Activated CD4-positive, alpha-beta T cell treated with anti-CD3 and anti-CD28 coated beads, Interleukin-2, amount 10 ng/mL, durations not matched to agents 7 days and 5 days (primary cell): ENCODE measurements at places on chromosomes 1 and 21. TPM values are rescaled to one million over a fixed set of nuclear protein-coding genes. Genes with fewer than 3 reads are reported as not detected.

Gene PTPRC
- 862 TPM for total RNA-seq

Gene PTGFR
- total RNA-seq = not detected

DNA sequence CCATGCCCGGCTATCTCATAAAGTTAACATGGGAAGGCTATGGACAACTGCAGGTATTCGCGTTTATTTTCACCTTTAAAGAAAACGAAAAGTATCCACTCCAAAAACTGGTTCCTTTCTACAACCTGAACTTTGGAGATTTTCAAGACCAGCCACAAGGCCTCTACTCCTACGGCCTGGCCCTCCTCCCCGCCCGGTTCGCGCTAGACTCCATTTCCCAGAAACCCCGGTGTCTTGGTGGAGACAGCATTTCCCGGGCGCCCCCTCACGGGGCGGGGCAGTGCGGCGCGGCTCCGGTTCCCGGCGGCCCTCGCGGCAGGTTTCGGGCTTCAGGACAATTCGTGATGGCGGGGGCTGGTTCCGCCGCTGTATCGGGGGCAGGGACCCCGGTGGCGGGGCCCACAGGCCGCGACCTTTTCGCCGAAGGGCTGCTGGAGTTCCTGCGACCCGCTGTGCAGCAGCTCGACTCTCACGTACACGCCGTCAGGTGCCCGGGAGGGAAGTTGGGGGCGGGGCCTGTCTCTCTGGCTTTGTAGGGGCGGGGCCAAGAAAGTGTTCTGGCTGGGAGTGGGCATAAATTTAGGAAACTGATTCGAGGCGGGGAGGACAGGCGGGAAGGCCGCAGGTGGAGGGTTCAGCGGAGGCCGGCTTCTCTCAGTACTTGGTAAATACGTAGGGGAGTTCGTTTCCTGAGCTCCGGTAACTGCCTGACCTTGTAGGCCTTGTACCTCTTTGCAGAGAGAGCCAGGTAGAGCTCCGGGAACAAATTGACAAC, at the start of gene SNAPIN:
TSS of gene SNAPIN (plus strand) at position 304 of the 775 bp plus-strand sequence. CDS start at position 345, 41 bp downstream.
- peaks cover 28% of the 10 kb centered on the region for H3K36me3 ChIP-seq
- peak within 1 kb of the TSS; percentile 92 for H3K4me3 ChIP-seq
- H3K4me1 ChIP-seq = peaks cover 19% of the 10 kb centered on the region
- peak within 1 kb of the TSS; percentile 89 for H3K27ac ChIP-seq
- peak; percentile 93 for DNase-seq

GRCh38 chr1:76680651-76681050, 186.6 kb upstream of the ST6GALNAC5 start:
- peaks cover 2% of the 10 kb centered on the region for H3K27me3 ChIP-seq
- no peak overlapping the region for H3K27ac ChIP-seq
- no peaks in the 10 kb centered on the region for H3K4me1 ChIP-seq
- DNase-seq = no peak
- no peak overlapping the region for H3K4me3 ChIP-seq

- H3K4me3 ChIP-seq = no peak overlapping the region
- no peak overlapping the region for H3K27ac ChIP-seq
- no peaks in the 10 kb centered on the region for H3K36me3 ChIP-seq
- no peak for DNase-seq
- H3K27me3 ChIP-seq = peaks cover 2% of the 10 kb centered on the region
These were observed 7.3 kb upstream of the ADAM15 start for GRCh38 chr1:155043793-155044192.

GRCh38 chr1:172903581-172904220, 147.0 kb downstream of the TNFSF18 start:
- no peak overlapping the region for H3K27ac ChIP-seq
- H3K4me3 ChIP-seq = no peak overlapping the region

- no peak overlapping the region for H3K4me3 ChIP-seq
- no peaks in the 10 kb centered on the region for H3K27me3 ChIP-seq
- H3K4me1 ChIP-seq = no peaks in the 10 kb centered on the region
- no peak overlapping the region for H3K27ac ChIP-seq
- no peak for DNase-seq
These were observed 488.6 kb downstream of the MRPL39 start for GRCh38 chr21:25118648-25119047.

GRCh38 chr21:25862596-25862995, 127.8 kb downstream of the GABPA start:
- H3K4me1 ChIP-seq = no peaks in the 10 kb centered on the region
- H3K27ac ChIP-seq = no peak overlapping the region
- no peaks in the 10 kb centered on the region for H3K36me3 ChIP-seq
- peak; percentile 32 for DNase-seq
- H3K27me3 ChIP-seq = peaks cover 7% of the 10 kb centered on the region

- no peaks in the 10 kb centered on the region for H3K27me3 ChIP-seq
- peaks cover 41% of the 10 kb centered on the region for H3K4me1 ChIP-seq
- H3K27ac ChIP-seq = peak overlapping the region; percentile 44
- peaks cover 9% of the 10 kb centered on the region for H3K36me3 ChIP-seq
These were observed 935 bp upstream of the YIPF1 start for GRCh38 chr1:53890522-53890941.

DNA sequence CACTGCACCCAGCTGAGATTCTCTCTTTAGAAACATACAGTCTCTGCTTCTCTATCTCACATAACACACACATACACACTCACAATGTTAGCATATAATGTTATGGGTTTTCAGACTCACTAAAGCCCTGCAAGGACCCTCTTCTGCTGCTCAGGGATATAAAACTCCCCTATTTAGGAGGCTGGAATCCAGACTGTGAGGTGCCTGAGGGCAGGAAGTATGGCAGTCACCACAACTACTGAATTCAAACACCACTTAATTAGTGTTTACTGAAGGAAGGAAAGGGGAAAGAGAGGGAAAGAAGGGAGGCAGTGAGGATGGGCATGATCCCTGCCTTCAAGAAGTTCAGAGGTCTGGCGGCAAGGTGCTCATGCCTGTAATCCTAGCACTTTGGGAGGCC, 7.8 kb upstream of the CDK18 start:
- no peaks in the 10 kb centered on the region for H3K36me3 ChIP-seq
- H3K4me3 ChIP-seq = no peak overlapping the region
- H3K27me3 ChIP-seq = peaks cover 17% of the 10 kb centered on the region
- DNase-seq = no peak

DNA sequence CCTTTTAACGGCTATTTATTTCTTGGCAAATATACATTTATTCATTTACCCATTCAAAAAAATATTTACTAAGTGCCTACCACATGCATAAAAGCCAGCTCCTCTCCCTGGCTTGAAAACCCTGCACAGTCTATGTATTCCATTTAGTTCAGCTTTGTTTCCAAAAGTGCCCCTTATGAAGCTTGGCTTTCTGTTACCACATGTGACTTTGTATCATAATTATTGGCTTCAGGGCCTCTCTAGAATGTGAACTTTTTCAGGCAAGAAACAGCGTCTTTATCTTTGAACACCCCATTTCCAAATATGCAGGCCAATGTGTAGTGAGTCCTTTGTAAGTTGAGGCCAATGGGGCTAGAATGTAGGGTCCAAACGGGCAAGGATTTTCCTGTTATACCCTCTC, 69.4 kb downstream of the CACHD1 start:
- no peaks in the 10 kb centered on the region for H3K27me3 ChIP-seq
- no peak overlapping the region for H3K4me3 ChIP-seq
- H3K4me1 ChIP-seq = peaks cover 52% of the 10 kb centered on the region
- H3K27ac ChIP-seq = no peak overlapping the region
- H3K36me3 ChIP-seq = peaks cover 6% of the 10 kb centered on the region
- no peak for DNase-seq

Gene ALPL
- not detected for total RNA-seq

- no peaks in the 10 kb centered on the region for H3K36me3 ChIP-seq
- H3K4me3 ChIP-seq = no peak overlapping the region
- H3K4me1 ChIP-seq = no peaks in the 10 kb centered on the region
These were observed 64.5 kb upstream of the CHRM3 start for GRCh38 chr1:239321877-239322276.

- peaks cover 6% of the 10 kb centered on the region for H3K27me3 ChIP-seq
- peak; percentile 7 for DNase-seq
- no peaks in the 10 kb centered on the region for H3K36me3 ChIP-seq
- H3K27ac ChIP-seq = no peak overlapping the region
- H3K4me3 ChIP-seq = no peak overlapping the region
- H3K4me1 ChIP-seq = peaks cover 8% of the 10 kb centered on the region
These were observed 249.9 kb downstream of the NFIA start for GRCh38 chr1:61332196-61332753.

- H3K4me3 ChIP-seq = no peak overlapping the region
- peaks cover 2% of the 10 kb centered on the region for H3K27me3 ChIP-seq
- no peak overlapping the region for H3K27ac ChIP-seq
These were observed 170.4 kb downstream of the PTPRC start for GRCh38 chr1:198809247-198809646.

DNA sequence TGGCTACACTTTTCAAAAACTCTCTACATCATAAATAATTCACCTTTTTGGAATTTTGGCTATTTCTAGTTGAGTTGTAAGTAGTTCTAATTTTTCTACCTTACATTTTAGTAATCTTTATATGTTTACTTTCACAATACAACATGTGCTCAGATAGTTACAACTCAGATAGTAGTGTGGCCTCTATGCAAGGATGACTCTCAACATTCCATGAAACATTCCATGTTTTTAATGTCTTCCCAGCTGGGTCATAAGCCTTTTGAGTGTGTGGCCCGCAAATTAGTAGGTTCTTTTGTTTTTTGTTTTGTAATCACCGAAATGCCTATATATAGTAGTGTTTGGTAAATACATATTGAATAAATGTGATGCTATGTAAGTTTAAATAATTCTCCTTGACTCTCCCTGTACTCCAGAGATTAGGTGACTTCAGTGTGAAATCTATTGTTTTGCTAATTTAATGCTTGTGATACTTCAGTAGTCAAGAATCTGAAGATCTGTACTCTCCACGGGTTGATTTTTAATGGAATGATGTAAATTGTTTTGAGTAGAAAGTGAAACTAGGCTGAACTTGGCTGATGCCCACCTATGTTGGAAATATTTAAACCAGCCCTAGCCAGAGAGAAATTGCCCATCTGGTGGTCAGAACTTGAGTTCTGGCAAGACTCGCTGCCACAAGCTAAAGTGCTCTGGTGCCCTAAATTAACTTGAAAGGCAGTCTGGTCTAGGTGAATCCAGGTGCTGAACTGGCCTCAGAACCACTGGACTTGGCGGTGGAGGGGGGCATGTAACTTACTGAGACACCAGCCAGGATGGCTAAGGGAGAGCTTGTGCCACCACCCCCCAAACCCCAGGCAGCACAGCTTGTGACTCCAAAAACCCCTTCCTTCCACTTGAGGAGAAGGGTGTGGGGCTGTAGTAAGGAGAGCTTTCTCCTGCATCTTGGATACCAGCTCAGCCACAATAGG, 165.6 kb downstream of the USP25 start:
- no peak overlapping the region for H3K4me3 ChIP-seq
- no peaks in the 10 kb centered on the region for H3K36me3 ChIP-seq
- no peak for DNase-seq
- H3K27ac ChIP-seq = no peak overlapping the region
- H3K27me3 ChIP-seq = peaks cover 7% of the 10 kb centered on the region
- no peaks in the 10 kb centered on the region for H3K4me1 ChIP-seq

GRCh38 chr1:242455052-242455361, 69.5 kb downstream of the PLD5 start:
- no peaks in the 10 kb centered on the region for H3K27me3 ChIP-seq
- no peak overlapping the region for H3K4me3 ChIP-seq
- H3K4me1 ChIP-seq = no peaks in the 10 kb centered on the region
- H3K27ac ChIP-seq = no peak overlapping the region

DNA sequence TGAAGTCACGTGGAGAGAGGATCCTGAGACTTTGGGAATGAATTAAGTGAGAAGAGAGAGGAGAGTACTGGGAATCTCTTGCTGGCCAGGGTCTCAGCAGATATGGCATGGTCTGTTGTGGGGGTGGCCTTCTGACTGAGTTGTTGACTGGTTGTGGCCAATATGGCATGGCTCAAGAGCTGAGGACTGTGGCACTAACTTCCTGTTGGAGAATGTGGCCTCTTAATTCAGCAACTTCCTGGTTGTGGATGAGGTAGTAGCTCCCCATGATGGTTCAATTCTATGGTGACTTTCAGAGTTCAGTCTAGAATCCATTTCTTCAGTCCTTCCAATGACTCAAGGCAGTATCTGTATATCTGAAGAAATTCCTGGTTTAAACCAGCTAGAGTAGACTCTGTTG, 44.7 kb upstream of the PAXBP1 start:
- no peak for DNase-seq
- H3K4me1 ChIP-seq = no peaks in the 10 kb centered on the region
- no peak overlapping the region for H3K27ac ChIP-seq
- H3K4me3 ChIP-seq = no peak overlapping the region

- no peak overlapping the region for H3K27ac ChIP-seq
- H3K4me1 ChIP-seq = peaks cover 43% of the 10 kb centered on the region
- H3K27me3 ChIP-seq = peaks cover 15% of the 10 kb centered on the region
- peaks cover 2% of the 10 kb centered on the region for H3K36me3 ChIP-seq
- no peak overlapping the region for H3K4me3 ChIP-seq
These were observed 112.5 kb downstream of the RERE start for GRCh38 chr1:8704866-8705506.
